ENCODE measurements at places on chromosomes 6 and 20.

DNA sequence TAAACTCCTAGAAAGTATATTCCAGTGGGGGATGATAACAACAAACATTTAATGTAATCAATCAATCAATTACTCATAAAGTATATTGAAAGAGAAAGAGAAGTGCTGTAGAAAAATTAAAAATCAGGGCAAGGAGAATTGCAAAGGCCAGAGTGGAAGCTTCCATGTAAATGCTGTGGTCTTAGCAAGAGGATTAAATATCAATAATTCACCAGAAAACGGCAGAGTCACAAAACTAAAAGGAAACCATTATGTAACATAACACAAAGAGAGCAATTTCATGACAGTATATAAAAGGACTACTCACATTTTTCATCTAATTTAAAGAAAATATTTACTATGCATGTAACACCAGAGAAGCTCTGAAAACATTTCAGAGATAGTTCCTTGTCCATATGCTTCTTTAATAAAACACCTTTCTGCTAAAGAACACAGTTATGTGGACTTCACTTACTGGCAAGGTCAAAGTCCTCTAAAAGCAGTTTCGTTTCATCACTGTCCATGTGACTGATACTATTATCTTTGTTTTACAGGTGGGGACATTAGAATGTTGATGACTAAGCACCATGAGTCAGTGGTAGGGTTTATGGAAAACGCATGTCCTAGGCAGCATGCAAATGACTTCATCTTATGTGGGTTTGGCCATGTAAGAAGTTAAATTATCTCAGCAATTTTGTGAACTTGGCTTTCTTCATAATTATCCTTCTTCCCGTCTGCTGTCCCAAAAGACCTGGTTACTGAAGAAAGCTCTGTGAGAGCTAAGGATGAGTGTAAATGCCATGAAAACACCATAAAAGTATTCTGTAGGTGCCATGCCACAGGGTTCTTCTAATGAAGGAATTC is 185.8 kb upstream of the TENT5A start:
- no peak for DNase-seq

DNA sequence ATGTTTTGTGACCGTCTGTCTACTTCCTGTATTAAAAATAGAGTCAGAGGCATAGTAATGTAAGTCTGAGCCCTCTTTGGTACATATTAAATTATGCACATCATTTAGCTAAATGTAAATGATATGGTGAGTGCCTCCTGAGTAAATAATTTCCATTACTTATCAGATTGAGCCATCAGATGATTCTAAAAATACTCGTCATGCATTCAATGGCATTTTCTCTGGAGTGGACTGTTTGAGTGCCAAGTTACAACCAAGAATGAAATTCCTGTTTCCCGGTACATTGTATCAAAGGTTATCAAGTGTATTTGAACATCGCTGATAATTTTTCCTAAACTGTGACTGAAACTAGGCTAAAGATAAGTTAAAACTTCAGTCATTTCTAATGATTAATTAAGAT is 81.0 kb downstream of the AKAP7 start:
- DNase-seq = no peak

DNA sequence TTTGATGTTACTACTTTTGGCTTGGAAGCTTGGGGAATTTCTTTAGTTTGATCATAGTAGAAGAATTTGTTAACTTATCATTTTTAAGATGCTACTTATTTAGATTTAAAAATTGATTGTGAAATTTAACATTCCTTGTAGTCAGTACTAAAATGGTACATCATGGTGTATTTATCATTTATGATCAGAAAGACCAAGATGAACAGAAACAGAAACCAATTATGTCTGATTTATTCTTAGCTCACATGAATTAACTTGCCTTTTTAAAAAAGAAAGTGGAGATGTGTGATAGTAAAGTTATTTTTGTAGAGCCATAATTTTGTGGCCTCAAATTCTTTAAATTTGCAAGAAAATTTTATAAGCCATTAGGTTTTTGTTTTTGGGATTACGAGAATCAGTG is 77.6 kb downstream of the LIN28B start:
- no peak for DNase-seq

DNA sequence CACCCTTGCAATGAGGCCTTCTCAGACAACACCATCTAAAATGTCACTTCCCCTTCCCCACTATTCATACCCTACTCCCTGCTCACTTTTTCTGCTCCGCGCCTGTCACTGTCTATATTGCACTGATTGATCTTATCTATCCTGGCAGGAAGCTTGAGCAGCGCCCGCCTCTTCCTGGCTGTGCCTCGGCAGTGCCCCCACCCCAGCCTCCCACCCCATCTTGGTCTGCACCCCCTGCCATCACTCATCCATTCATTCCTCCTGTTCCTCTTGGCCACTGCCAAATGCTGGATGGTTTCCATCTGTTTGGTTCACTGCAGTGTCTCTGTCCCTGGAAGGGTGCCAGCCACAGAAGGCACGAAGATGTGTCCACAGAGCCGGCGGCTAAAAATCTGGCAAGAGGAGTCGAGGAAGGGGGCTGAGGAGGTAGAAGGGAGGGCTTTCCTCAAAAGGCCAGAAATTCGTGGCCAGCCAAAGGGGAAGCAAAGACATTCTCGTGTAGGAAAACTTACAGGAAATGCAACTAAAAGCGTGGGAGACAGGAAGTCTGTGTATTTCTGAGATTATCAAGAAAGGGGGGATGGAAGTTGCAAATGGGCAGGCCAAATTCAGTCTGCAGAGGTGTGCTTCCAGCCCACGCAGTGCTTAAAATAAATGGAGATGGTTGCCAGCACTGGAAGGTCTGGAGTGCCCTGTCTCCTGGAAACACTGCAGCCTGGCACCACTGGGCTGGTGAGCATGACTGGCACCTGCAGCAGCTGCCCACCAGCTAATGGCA is 27.6 kb downstream of the SYNJ2 start:
- DNase-seq = no peak

- DNase-seq = no peak
Measured at GRCh38 chr20:32067234-32067821, 15.3 kb downstream of the HCK start.

GRCh38 chr6:84161190-84161589 is 66.3 kb downstream of the CEP162 start:
- DNase-seq = no peak

GRCh38 chr6:167746975-167747374 is 79.7 kb upstream of the AFDN start:
- DNase-seq = no peak

- DNase-seq = no peak
Measured at GRCh38 chr6:165847407-165848085, 184.5 kb upstream of the PDE10A start.

- no peak for DNase-seq
Measured at GRCh38 chr6:22327881-22328280, 31.0 kb upstream of the PRL start.

DNA sequence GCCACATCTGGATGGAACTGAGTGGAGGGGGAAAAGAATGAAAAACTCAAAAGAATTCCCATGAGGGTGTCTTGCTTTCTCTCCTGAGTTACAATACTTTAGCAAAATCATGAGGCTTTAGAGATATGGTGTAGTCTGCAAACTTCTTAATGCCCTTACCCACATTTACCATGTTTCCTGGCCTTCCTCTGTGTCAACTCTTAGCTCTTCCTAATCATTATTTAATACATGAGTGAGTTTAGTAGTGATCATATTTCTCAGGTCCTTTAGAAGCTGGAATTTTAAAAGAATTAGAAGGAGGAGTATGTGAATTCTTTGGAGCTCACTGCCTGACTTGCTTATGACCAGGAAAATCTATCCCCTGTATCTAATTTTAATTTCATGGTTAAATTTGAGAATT is 39.0 kb downstream of the STX11 start:
- DNase-seq = no peak

DNA sequence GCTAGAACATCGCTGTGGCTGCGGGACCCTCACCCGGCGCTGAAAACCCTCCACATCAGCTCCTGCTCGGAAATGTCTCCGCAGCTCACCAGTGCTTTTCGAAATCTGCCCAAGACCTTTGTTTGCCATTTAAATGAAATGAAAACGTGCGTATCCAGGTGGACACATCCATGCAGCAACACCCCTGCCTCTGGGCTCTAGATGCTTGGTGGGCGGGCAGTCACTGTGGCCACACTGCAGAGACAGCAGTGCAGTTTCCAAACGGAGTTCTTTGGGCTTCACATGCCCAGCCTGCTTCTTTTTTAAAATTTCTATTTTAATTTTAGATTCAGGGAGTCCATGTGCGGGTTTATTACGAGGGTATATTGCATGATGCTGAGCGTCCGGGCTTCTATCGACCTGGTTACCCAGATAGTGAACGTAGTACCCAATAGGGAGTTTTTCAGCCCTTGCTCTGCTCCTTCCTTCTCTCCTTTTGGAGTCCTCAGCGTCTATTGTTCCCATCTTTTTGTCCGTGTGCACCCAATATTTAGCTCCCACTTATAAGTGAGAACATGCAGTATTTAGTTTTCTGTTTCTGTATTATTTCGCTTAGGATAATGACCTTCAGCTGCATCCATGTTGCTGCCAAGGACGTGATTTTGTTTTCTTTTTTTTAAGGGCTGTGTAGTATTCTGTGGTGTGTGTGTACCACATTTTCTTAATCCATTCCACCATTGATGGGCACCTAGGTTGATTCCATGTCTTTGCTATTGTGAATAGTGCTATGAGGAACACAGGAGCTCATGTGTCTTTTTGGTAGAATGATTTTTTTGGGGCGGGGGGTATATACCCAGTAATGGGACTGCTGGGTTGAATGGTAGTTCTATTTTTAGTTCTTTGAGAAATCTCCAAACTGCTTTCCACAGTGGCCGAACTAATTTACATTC is 4.8 kb upstream of the TUBB2B start:
- DNase-seq = no peak

- DNase-seq = no peak
Measured at GRCh38 chr6:7165890-7166267, 58.1 kb downstream of the RREB1 start.

DNA sequence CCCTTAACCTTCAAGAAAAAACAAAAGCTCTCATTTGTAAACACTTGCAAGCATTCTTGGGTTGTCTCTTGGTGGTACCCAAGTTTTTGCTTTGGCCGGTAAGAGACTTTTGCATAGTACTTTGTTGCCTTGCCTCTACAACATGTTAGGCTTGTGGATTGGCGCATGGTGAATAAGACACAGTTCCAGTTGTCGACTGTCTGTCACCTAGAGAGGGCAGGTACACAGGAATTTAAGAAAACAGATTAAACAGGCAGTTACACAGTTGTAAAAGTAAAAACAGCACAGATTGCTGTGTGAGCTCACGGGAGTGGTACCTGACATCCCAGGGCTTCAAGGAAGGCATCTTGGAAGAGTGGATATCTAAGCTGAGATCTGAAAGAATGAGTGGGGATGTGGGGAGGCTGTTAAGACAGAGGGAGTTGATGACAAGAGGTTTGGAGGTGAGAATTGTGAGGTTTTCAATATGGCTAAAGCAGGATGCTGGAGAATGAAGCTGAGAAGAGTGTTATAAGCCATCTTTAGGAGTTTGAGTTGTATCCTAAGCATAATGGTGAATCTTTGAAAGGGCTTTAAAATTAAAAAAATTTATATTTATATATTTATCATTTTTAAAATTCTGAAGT is 19.2 kb downstream of the UTRN start:
- DNase-seq = no peak
